Activated naive CD4-positive, alpha-beta T cell treated with anti-CD3 and anti-CD28 coated beads for 36 hours (primary cell): ENCODE measurements at places on chromosomes 5 and 9.

DNA sequence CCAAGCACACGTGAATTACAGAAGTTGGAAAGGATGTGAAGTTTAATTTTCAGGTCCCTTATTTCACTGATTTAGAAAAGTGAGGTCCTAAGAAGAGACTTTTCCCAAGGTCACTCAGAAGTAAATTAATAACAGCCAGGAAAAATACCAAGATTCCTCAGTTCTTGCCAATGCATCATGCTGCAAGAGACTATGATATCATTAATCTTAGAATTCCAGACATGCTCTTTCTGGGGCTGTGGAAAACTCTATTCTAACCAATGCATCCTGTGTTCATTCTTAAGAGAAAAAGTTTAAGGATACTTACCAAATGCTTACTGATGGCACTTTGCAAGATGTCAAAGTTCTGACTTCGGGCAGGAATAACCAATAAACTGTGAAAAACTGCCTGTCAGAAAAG, 42.8 kb downstream of the TEX10 start:
- no peak for DNase-seq

DNA sequence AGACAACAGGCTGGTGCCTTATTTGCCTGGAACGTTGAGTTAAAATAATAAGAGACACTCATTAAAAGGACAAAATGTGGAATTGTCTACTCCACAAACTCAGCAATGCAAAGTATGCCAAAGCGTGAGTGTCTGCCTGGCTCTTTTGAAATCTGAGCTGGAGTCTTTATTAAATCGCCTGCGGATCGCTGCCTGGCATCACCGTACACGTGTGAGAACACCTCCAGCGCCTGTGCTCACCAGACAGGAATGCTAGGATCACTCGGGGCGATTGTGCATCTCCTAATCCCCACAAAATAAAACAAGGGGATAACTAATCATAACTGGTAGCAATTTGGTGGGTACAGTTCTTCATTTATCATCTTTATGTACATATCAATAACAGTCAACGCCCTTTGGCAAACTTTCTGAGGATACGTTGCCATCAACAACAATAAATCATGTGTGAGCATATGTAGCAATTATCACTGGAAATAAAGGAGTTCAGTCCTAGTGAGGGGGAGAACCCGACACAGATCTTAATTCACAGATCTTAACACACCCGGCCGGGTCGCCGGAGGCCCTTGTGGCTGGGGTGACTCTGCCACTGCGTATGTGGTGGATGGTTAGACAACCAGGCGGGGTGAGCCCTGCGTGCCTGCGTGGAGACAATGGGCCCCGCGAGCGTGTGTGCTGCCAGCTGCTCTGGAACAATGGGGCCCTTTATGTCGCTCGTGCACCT, 284.9 kb upstream of the IRX1 start:
- no peak for DNase-seq

GRCh38 chr9:97534961-97535594, 33.6 kb downstream of the TMOD1 start:
- DNase-seq, result no peak

- no peak for DNase-seq
Measured at GRCh38 chr5:158180407-158180806, 321.5 kb upstream of the CLINT1 start.

GRCh38 chr5:99102073-99102697, 173.4 kb upstream of the CHD1 start:
- DNase-seq, result no peak

DNA sequence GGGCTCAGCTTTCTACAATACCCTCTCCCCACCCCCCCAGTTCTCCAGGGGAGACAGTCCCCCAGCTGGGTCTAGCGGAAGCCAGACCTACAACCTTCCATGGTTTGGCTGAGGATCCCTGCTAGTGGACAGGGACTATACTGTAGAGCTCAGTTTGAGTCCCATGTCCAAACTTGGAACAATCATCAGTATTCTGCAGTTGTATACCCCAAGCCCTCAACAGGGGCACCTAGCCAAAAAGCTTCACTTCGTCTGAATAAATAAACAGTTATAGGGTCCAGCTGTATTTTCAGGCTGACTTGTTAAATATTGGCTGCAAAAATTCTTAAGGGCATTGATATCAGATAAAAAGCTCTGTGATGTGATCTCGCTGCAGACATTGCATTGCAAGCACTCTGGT, 15.4 kb upstream of the C9 start:
- DNase-seq, result no peak
